ENCODE measurements at places on chromosomes 16 and 17. TPM values are rescaled to one million over a fixed set of nuclear protein-coding genes. Genes with fewer than 3 reads are reported as not detected.

GRCh38 chr17:49739641-49740271 lies 24.2 kb downstream of the FAM117A start:
- DNase-seq: peak; percentile 80

TAC4 gene
- not detected for total RNA-seq

LRRC75A gene
- total RNA-seq: 2.9 TPM

GRCh38 chr16:46562979-46563378 lies 58.2 kb downstream of the SHCBP1 start:
- no peak for DNase-seq

GRCh38 chr16:71353736-71354135 lies 4.8 kb upstream of the CALB2 start:
- DNase-seq: no peak

ARL4D gene
- total RNA-seq: 41.4 TPM

DNA sequence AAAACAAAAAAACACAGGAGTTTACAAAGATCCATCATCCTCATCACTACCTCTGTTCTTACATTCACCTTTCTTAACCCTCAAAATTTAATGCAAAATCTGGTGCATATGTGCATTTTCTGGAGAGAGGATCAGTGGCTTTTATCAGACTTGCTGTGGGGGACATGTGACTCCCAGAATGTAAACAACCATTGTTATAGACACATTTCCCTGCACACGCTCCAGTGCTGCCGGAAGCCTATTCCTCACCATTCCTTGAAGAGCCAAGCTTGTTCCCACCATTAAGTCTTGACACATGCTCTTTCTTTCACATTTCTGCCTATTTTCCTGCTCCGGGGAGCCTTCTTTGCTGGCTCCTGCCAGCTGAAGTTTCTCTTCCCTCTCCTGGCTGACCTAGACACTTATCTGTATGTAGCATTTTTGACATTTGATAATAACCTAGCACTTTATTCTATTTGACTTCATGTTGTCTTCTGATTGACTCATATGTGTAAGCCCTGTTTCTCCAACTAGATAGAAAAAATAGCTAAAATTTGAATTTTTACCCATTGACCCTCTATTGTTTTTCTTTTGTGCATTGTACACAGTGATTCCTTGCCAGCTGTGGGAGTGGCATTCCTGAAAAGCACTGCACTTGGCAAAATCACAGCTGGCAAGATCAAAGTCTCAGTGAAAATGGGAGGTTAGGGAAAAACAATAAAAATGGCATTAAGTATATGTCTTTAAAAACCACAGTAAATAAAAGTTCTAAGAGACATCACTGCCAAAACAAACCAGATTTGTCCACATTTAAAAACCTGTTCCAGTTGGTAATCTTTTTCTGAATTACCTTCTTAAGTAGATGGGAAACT lies 76.8 kb upstream of the CIBAR2 start:
- DNase-seq: no peak

DNA sequence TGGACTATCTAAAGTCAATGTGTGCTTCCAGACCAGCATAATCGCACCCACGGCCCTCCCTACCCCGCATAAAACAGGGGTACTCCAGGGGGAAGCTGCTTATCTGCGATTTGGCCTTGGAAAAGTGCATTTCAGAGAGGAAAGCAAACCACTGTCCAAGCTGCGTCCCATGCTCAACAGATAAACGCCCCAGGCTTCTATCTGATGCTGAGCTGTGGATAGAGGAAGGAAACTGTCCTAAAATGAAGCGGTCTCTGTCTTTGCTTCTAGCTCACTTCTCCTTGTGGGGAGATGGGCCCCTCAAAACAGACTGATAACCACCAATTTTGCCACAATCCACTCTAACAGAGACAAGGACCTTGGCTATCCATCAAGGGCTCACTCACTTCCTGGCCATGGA lies 160.5 kb upstream of the TNRC6C start:
- DNase-seq: no peak

SGSH gene
- 34.8 TPM for total RNA-seq
